GM13976 (cell line): ENCODE measurements at places on chromosomes 2 and 18.

GRCh38 chr2:160210599-160211138 is 10.6 kb upstream of the ITGB6 start:
- peak; percentile 75 for DNase-seq

DNA sequence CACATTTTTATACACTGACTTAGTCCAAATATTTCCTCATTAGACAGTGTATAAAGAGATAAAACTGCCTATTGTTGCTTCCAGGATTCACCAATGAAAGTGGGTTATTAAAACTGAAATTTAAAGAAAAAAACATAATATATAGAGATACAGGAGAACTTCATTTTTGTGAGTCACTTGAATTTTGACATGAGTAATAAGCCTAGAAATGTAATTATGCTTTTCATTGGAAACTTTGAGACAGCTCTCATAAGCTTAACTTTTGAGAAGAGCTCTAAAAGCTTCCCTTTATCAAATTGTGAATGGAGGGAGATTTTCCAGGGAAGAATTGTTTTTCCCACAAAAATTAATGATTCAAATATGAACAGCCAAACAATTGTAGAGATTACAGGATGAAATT is 14.1 kb downstream of the DYNC2LI1 start:
- DNase-seq, result no peak

DNA sequence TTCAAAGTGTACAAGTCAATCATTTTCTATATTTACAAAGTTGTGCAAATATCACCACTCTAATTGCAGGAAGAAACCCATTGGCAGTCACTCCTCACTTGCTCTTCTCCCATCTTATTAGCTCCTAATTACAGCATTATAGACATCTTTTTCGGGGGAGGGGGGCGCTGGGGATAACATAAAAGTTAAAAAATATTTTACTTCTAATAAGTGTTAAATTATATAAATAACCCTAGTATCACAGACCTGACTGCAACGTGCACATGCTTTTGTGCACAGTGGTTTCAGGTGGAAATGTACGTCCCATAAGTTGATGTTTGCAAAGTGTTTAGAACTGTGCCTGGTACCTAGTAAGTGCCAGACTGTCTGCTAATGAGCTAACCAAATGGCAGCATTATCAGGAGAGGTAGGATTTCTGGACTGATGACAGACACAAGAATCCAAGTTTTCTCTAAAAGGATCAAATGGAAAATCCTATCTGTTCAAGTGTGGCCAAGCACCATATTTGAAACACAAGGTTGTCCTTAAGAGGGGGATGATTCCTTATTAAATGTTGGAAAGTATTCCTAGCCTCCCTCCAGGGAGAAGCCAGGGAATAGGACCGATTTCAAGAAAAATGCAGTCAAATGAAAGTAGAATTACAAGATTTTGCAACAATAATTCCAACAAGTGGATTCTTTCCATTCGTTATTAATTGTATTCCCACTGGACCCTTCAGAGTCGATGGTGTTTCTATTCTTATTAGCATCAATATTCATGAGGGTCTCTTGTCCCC is 70.0 kb downstream of the ACKR3 start:
- DNase-seq, result no peak

DNA sequence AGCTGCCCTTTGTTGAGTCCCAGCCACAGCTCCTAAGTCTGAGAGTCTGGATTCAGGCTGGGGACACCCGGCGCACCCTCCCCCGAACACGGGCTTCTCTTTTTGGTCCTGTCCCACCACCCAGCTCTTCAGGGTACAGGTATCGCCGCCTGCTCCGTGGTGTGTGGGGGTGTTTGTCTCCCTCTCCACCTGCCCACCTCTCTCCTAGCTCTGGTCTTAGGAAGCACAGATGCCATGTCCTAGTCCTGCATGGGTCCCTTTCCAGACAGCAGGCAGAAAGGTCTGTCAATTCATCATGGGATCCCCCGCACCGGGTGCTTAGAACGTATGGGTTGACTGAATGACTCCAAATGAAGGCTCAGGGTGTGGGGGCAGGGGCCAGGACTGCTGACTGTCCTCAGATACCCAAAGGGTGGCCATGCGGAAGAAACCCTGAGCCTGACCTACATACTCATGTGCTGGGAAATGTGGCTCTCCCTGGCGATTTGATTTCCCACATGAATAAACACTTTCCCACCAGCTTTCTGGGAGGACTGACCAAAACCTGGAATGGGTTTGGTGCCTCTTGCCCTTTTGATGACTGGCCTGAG is 156.8 kb downstream of the CELF4 start:
- DNase-seq, result no peak

DNA sequence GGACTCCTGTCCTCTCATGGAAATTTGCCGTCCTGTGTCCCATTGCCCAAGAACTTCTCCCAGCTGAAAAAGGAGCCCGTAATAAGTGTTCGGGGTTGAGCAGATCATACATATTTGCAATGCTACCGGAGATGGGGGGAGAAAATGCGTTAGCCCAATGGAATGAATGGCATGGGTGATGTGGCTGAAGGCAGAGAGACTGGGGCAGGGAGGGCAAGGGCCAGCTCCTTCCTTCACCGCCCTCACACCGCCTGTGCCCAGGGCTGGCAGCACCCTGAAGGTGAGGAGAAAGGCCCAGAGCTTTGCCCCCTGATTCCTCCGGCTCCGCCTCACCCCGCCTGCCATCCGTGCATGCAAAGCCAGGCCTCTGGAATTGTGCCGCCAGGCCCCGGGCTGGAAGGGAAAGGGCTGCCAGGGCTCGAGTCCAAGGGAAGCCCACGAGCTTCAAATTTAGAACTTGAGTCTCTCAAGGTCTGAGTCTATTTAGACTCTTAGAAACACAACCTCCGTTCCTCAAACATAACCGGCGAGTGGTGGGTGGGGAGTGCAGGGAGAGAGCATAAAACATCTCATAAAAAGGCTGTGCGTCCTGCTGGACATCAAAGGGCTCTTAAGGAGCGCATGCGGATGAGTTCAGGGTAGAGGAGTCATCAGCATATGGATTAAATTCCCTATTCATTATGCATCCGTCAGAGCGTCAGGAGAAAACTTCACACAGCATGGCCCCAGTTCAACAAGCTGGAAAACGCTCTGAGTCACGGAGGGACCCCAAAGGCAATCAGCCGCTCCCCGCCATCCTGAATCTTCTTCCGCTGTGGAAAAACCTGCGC is 121.7 kb upstream of the GLI2 start:
- DNase-seq, result no peak

DNA sequence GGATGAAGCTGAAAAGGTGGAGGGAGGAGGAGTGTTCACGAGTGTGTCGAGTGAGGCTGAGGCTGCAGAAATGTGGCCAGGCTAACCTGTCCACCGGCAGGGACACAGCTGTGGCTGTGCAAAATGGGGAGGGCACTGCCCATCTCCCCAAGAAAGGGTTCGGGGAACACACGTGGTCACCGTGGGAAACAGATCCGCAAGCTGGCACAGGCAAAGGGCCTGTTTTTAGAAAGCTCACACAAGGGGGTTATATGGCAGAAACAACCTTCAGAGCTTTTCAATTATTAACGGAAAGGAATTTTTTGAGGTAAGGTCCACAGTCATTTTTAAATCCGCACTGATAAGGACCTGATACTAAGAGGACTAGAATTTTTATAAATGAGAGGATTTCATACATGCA is 35.7 kb downstream of the SH3YL1 start:
- no peak for DNase-seq

DNA sequence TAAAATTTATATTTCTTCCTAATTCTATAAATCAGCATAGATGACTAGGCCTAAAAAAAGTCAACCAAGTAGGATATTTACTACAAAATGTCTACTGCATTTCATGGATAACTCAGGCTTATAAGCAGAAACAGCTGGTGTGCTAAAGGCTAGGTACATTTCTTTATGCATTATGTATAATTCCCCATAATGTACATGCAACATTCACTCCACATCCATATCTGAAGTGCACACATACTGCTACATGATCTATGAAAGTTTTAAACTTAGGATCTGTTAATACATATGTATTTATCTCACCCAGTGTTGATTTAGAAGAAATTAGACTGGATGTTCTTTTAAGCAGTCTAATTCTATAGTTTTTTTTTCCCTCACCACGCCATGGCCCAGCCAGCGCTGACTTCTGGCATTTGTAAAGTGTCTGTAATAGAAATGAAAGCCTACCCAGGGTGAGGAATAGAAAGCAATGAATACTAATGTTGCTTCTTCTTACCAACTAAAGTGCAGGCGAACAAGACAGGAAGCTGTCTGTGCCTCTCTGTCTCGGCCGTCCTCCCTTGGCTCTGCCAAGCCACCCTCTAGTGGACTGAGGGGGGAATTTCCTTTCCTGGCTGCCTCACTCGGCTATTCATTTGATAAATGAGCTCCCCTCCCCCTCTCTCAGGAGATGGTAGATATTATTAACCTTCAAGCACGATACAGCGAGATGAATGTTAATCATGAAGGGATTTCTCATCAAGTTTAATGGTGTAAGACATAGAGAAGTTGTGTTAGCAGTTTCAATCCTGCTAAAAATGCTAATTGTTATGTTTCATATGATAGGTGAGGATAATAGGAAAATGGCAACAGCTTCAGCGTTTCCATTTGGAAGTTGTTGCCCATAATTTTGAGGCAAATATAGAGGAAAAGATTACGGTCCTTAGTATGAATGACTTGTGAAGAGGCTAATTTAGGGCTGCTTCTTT is 384.5 kb downstream of the MTX2 start:
- no peak for DNase-seq

DNA sequence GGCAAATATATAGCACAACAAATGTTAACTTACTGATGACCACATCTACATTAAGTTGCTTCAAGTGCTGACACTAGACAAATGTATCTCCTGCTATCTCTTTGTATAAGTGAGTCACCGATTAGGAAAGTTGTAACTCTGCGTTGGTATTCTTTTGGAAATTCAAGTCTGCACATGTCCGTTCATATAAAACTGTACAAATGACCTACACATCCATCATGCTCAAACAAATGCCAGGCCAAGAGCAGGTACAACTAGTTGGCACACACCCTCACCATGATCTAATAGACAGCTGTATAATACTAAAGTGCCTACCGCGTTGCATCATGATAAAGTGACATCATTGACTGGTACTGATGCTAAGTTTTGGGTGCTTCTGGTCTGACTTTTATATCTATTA is 141.1 kb downstream of the RBMS1 start:
- no peak for DNase-seq

GRCh38 chr2:6909431-6910385 is 7.5 kb upstream of the RNF144A start:
- DNase-seq, result peak; percentile 57

DNA sequence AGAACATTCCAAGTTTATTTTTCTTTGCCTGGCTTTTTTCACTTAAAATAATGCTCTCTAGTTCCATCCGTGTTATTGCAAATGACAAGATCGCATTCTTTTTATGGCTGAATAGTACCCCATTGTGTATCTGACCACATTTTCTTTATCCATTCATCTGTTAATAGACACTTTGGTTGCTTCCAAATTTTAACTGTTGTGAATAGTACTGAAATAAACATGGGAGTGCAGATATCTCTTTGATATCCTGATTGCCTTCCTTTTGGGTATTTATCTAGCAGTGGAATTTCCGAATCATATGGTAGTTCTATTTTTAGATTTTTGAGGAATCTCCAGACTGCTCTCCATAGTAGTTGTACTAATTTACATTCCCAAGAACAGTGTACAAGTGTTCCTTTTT is 230.5 kb downstream of the FIGN start:
- no peak for DNase-seq

DNA sequence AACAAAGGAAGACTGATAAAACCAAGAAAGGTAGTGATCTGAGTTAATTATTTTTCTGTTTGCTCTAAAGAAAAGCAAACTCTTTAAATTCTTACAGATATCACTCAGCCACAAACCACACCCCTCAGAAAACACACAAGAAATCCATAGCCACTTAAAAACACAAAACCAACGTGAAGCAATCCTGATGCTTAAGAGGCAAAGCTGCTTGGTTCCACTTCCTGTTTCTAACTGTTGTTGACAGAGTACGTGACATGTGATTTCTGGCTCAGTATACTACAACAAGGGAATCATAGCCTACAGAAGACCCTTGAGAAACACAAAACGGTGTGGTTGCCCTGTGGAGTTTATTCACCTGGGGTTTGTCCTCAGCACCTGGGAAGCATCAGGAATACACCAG is 240.9 kb upstream of the APCDD1 start:
- DNase-seq, result no peak

DNA sequence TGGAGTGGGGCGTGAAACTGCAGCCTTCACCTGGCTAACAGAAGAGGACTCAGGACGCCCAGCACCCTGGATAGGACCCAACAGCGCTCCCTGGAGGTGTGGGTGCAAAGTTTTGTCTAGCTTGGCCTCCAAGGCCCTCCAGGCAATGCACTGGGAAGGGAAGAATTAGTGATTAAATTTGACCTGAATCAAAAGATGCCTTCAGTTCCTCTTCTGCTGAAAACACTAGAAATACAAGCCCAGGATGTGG is 779 bp upstream of the TRIB2 start:
- DNase-seq, result peak; percentile 61

DNA sequence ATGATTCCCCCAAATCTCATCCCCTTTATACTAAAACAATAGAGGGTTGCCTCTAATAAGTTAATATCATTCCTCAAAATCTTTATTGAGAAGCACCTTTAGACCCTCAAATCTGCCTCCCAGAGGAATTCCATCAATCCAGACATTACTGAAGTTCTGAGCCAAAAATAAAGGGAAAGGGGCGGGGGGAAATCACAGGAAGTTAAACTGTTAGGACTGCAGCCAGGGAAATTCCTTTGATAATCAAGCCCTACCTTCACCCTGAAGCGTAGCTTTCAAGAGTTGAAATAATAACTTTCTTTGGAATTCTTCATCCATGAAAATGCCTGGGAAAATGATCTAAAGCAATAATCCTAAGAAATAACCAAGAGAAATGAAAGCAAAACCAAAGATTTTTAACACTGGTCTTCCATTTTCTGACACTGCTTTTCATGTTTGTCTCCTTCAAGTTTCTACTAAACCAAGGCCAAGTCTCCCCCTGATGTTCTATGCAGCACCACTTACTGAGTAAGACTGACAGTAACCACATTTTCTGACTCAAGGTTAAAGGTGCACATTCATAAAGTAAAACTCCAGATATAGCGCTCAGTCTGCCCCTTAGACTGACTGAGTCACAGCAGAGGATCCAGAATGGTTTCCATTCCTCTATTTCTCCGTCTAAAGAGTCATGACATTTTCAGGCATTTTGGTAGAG is 78.2 kb downstream of the TCF4 start:
- peak; percentile 37 for DNase-seq

- no peak for DNase-seq
Observed at GRCh38 chr2:73925033-73925704, 1.5 kb upstream of the DGUOK start.

DNA sequence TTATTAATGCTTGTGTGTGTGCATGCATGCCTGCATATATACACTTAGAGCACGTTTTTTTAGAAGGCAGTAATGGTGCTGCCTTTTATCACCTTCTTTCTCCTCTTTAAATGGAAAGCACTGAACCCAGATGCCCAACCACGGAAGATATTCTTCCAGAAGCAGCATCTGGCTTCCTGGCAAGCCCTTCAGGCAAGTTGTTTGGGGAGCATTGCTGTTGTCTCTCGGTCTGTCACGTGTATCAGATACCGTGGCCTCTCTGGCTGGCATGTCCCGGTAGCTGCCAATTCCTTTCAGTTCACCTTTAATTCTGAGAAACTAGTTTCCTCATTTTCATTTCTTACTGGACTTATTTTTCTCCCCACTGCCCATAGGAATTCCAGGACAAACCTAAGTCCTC is 587.8 kb downstream of the ARHGAP15 start:
- DNase-seq, result no peak

- DNase-seq, result no peak
Observed at GRCh38 chr2:5700551-5700950, 8.4 kb downstream of the SOX11 start.
